Muscle of back (tissue), 13 donors: ENCODE measurements at places on chromosomes 16 and 17. TPM values are rescaled to one million over a fixed set of nuclear protein-coding genes. Genes with fewer than 3 reads are reported as not detected.
A peak's percentile ranks its signal among the peaks of the same experiment; 100 is the strongest.

DNA sequence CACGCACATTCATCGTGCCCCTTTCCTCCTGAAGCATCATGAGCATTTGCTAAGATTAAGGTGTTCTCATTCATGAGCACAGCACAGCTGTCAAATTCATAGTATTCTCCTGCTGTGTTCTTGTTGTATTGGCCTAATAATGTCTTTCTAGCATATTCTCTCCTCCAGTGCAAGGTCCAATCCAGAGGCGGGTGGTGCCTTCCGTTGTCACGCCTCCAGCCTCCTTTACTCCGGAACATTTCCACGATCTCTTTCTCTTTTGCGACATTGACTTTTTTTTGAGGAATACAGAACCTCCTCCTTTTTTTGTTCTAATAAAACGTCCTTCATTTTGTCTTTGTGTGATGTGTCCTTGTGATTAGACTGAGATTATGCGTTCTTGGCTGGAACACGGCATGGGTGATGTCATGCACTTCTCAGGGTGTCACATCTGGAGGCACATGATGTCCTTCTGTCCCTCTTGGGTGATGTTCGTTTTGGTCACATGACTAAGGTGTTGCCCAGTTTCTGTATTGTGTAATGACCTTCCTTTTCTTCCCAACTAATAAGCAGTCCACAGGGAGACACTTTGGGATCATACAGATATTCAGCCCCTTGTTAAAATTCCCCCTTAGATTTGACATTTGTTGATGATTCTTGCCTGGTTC is 66.3 kb downstream of the CLEC16A start:
- DNase-seq: no peak

- no peak for DNase-seq
These were observed 51.9 kb downstream of the ZZEF1 start for GRCh38 chr17:4090898-4091297.

Gene CCL22
- 0.07 TPM for polyA plus RNA-seq

Gene IL32
- polyA plus RNA-seq: 127 TPM

DNA sequence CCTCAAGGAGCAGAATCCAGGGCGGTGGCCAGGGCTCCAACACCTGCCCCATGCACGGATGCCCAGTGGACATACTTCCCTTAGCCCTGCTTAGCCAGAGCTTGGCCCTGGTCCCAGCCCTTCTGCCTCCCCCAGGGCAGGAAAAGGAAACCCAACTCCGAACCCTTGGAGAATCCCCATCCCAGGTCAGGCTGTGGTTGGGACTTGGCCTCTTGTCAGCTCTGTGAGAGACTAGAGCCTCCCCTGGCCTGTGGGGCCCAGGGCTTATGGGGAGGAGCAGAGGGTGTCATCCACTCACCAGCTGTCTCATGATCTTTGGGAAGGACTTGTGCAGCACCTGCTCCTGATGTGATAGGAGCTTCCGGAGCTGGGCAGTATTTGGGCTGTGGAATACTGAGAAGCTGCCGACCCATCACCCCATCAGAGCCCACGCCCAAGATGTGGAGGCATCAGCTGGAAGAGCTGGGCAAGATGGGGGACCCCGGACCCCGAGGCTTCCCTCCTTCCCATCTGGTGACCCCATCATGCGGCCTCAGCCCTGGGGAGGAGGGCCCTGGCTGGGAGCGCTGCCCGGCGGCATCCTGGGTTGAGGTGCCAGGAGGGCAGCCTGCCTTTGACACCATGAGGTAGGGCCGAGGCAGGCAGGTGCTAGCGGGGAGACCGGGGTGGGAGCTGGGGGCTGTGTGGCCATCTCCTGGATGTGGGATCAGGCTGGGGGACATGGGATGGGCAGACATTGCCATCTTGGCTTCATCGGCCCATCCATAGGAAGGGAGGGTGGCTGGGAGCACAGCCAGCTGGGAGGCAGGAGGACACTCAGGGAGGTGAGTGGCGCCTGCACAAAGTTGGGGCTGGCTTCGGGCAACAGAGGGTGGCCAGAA is 45.1 kb downstream of the TNFRSF13B start:
- peak; percentile 30 for DNase-seq

DNA sequence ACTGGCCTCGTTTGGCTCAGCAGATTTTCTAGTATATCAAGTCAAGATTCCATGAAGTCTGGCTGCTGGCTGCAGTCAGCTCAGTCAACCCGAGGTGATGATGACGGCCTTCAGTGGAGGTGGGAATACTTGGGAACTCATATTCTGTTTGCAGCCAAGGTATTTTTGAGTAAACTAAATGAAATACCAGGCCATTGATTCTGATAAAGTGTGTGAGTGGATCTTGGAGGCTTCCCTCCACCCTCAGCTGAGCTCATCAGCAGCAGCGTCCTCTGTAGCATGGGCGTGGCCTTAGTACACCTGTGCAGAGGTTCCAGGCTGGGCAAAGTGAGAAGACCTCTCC is 22.0 kb upstream of the TACO1 start:
- no peak for DNase-seq

DNA sequence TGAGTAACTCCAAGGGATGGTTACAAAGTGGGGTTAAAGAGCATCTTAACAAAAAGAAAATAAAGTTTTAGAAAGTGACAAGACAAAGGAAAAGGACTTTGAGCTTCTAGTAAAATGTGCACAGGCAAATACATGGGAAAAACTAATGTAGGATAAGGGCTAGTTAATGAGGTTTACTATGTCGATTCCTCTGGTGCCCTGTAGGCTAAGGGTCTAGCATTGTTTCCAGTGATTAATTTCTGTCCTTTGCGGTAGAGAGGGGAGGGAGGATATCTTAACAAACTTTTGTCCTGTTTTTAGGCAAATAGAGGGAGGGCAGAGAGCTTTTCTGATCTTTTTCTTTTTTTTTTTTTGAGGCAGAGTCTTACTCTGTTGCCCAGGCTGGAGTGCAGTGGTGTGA is 96.6 kb upstream of the SIAH1 start:
- DNase-seq: no peak
